ENCODE measurements at places on chromosomes 5 and 9.

GRCh38 chr5:54520438-54520846, 2.9 kb downstream of the SNX18 start:
- DNase-seq: no peak

DNA sequence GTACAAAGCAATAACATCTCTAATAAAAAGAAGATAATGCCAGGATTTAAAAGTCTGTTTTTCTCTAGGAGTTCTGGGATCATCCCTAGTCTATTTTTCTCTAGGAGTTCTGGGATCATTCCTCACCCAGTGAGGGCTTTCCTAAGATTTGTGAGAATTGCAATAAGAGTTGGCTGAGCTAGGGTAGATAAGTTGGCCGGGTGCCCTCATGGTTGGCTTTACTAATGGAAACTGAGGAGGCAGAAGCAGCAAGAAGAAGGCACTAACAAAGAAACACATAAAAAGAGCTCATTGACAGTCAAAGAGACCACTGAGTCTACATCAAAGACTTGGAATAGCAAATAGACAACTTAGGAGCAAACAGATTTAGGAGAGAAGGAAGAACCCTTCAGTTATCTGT, 4.2 kb downstream of the SLC1A3 start:
- DNase-seq: no peak

- no peak for DNase-seq
Observed at GRCh38 chr9:37988041-37988440, 81.0 kb downstream of the SHB start.

DNA sequence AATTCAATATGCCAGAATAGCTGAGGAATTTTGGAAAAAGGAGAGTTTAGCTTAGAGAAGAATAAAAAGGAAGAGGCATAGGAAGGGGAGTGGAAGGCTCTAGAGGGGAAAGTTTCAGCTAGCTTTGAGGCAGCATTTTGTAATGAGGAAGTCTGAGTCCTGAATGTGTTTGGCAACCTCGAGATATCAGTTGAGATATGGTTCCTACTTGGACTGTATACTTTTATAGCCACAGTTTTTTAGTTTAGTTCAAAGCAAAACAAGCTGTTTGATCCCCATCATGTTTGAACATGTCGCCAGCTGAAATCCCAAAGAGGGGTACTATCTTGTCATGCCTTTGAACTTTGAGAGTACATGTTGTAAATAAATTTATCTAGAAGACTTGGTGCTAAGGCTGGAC, 559.0 kb upstream of the FTMT start:
- no peak for DNase-seq

- peak; percentile 16 for DNase-seq
Observed at GRCh38 chr5:180128671-180129261, 57.2 kb upstream of the RNF130 start.

- no peak for DNase-seq
Observed at GRCh38 chr9:97372580-97372979, 39.3 kb upstream of the TDRD7 start.

DNA sequence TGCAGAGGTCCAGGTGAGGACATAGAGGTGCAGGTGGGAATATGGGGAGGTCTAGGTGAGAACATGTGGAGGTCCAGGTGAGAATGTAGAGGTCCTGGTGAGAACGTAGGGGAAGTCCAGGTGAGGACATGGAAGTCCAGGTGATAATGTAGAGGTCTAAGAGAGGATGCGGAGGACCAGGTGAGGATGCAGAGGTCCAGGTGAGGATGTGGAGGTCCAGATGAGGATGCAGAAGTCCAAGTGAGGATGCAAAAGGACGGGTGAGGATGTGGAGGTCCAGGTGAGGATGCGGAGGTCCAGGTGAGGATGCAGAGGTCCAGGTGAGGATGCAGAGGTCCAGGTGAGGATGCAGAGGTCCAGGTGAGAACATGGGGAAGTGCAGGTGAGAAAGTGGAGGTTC, 133.8 kb downstream of the MRPL36 start:
- peak; percentile 14 for DNase-seq

GRCh38 chr5:161311965-161312364, 234.6 kb downstream of the GABRB2 start:
- DNase-seq: no peak
